Activated CD8-positive, alpha-beta T cell treated with anti-CD3 and anti-CD28 coated beads, Interleukin-2, amount 10 ng/mL, durations not matched to agents 7 days and 5 days (primary cell): ENCODE measurements at places on chromosomes 5 and 9.

DNA sequence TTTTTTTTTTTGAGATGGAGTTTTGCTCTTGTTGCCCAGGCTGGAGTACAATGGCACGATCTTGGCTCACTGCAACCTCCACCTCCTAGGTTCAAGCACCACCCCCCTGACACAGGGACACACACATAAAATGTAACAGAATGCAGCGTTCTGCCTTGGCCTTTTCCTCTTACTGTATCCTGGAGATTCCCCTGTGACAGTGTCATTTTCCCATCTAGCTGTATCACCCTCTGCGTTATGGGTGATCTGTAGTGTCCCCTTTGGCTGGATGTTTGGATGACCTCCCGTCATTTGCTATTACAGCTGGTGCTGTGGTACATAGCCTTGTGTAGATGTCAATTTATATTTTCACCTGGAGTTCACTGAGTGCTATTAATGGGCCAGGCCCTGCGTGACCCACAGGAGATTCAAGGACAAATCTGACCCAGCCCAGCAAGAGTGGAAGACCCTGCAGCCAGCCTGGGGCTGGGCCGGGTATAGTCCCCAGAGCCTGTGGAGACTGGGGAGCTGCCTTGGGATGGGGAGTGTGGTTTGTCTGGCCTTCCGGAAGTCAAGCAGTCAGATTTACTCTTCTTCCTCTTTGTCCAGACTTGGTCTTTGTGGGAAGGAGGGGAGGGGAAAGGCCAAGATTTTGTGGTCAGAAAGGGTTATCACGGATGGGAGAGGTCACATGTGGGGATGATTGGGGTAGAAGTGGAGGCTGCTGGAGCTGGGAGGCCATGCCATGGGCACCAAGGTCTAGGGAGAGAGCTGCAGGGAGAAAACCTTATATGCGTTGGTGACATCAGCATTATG, 43.6 kb downstream of the ERGIC1 start:
- peaks cover 18% of the 10 kb centered on the region for H3K4me1 ChIP-seq
- H3K36me3 ChIP-seq: peaks cover 2% of the 10 kb centered on the region
- H3K27me3 ChIP-seq: no peaks in the 10 kb centered on the region

DNA sequence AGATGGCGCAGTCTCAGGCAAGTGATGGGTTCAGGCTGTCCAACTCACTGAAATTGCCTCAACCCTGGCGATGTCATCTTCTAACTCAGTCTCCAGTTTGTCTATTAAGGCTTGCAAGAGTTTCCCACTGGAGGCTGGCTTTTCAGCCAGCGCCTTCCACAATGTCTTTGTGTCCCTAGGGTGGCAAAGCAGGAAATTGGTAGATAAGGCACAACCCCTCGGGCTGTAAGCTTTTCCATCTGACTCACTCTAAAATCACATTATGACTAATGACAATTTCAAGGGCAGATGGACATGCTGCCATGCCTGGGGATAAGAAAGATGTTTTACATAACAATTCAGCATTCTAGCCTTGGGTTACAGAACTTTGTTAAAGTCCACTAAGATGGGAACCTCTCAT, 61.9 kb downstream of the MROH2B start:
- H3K36me3 ChIP-seq: no peaks in the 10 kb centered on the region
- H3K4me1 ChIP-seq: no peaks in the 10 kb centered on the region
- no peak for DNase-seq
- H3K4me3 ChIP-seq: no peak overlapping the region
- H3K27ac ChIP-seq: no peak overlapping the region
- H3K27me3 ChIP-seq: no peaks in the 10 kb centered on the region

DNA sequence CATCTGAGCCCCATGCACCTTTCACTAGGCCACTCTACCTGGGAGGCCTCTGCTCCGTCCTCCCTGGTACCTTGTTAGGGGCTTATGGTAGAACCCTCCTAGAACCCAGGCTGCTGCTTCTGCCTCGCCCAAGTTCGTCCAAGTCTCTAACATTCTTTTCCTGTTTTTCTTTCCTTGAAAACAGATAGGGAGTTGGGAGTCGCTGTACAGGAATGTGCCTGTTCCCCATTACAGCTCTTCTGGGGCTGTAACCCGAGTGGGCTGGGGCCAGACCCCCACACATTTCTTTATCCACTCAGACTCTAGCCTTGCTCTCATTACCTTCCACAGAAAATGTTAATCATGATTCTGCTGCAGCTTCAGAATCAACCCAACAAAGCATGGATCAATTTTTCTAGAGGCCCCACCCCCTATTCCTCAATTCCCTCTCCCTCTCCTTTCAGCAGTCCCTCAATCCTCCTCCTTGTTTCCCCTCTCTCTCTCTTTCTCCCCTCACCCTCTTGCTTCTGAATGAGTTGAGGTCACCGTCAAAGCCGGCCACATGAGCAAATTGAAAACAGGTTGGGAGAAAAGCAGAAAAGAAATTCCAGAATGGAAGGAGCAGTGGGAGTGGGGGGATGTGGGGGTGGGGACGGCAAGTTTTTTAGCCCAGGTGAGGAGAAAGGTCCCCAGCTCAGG, 193.8 kb upstream of the TRIM32 start:
- H3K36me3 ChIP-seq: no peaks in the 10 kb centered on the region
- no peaks in the 10 kb centered on the region for H3K4me1 ChIP-seq
- H3K4me3 ChIP-seq: no peak overlapping the region
- H3K27me3 ChIP-seq: no peaks in the 10 kb centered on the region
- no peak for DNase-seq

- no peak overlapping the region for H3K27ac ChIP-seq
- H3K27me3 ChIP-seq: no peaks in the 10 kb centered on the region
- H3K36me3 ChIP-seq: peaks cover 20% of the 10 kb centered on the region
- DNase-seq: no peak
These were observed 102.0 kb downstream of the MVB12B start for GRCh38 chr9:126428534-126429175.

GRCh38 chr9:77018058-77018968, 1.1 kb upstream of the FOXB2 start:
- peaks cover 89% of the 10 kb centered on the region for H3K27me3 ChIP-seq
- H3K4me3 ChIP-seq: peak overlapping the region; percentile 29
- DNase-seq: no peak
- H3K4me1 ChIP-seq: peaks cover 16% of the 10 kb centered on the region

DNA sequence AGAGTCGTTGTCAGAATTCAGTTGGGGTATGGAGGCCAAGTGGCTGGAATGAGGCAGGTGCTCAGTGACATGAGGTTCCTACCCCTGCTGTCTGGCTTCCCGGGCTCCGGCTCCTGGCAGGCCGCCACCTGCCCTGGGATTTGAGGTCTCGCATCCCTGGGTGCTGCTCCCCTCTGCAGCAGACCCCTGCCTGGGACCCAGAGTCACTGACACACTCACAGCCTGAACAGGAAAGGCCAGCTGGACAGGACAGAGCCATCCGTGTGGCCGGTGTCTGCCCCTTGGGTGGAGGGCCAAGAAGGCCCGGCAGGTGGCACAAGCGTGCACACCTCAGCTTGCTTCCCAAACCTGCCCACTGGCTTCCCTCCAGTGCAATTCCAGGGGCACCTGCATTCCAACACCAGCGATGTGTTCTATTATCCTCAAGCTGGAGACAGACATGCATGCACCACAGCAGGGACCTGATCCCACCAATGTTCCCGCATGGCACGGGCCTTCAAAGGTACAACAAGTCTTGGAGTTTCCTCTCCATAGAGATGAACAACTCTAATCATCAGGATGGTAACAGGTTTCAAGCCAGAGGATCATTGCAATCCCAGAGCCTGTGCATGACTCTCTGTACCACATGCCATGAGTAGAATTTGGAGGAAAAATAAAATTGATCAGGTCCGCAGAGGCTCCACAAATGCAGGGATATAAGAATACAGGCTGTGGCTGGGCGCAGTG, 45.6 kb upstream of the RNF130 start:
- H3K27ac ChIP-seq: no peak overlapping the region
- no peaks in the 10 kb centered on the region for H3K4me1 ChIP-seq
- no peaks in the 10 kb centered on the region for H3K27me3 ChIP-seq
- H3K36me3 ChIP-seq: no peaks in the 10 kb centered on the region

GRCh38 chr9:20379804-20380225, 242.5 kb downstream of the MLLT3 start:
- no peak overlapping the region for H3K4me3 ChIP-seq
- H3K4me1 ChIP-seq: peaks cover 42% of the 10 kb centered on the region
- no peak for DNase-seq
- no peak overlapping the region for H3K27ac ChIP-seq
- peaks cover 55% of the 10 kb centered on the region for H3K36me3 ChIP-seq

DNA sequence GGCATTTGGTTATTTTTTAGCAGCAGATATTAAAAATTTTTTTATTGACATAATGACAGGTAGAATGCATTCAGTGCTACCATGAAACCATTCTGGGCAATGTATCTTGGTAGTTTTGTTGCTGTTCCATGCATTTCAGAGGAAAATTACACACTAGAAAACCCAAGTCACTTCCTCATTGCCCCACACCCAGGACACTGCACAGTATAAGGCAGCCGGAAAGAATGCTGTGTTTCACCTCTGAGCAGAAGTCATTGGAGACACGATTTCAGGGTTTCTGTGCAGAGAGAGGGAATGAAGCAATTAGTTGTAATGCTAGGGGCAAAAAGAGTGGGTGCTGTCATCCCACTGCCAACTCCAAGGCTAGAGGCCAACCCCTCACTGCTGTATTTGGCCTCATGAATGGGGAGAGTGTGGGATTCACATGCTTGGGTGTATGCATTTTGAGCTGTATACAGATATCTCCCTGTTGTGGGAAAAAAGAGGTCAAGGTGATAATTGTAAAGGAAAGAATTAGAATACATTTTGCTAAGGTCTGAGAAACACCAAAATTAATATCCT, 290.5 kb downstream of the BNC2 start:
- H3K27ac ChIP-seq: no peak overlapping the region
- no peak overlapping the region for H3K4me3 ChIP-seq
- no peaks in the 10 kb centered on the region for H3K27me3 ChIP-seq
- H3K4me1 ChIP-seq: no peaks in the 10 kb centered on the region

GRCh38 chr5:172642486-172642885, 1.4 kb downstream of the NEURL1B start:
- no peaks in the 10 kb centered on the region for H3K36me3 ChIP-seq
- no peak overlapping the region for H3K27ac ChIP-seq
- no peak for DNase-seq
- H3K4me1 ChIP-seq: peaks cover 8% of the 10 kb centered on the region
- peak overlapping the region; percentile 62 for H3K4me3 ChIP-seq

DNA sequence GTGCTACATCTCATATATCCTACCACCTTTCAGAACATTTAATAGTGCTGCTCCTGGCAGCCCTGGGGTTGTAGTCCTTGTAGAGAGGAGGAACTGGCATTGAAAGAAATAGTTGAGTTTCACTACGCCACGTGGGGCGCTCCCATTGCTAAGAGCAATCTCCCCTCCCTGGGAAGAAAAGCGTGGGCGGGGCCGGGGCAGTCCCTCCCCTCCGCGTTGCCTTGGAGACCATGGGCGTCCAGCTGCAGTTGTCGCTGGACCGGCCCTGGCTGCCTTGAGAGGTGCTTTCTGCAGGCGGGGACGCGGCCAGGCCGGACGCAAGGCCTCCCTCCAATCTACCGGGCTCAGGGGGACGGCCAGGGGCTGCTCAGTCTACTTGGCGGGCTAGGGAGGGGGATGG, 368 bp upstream of the CCDC180 start:
- H3K4me1 ChIP-seq: no peaks in the 10 kb centered on the region
- no peak overlapping the region for H3K27ac ChIP-seq
- peak; percentile 20 for DNase-seq
- peaks cover under 1% of the 10 kb centered on the region for H3K36me3 ChIP-seq

GRCh38 chr5:157085930-157086329, 22.9 kb downstream of the HAVCR2 start:
- H3K27me3 ChIP-seq: no peaks in the 10 kb centered on the region
- no peak for DNase-seq
- peaks cover 81% of the 10 kb centered on the region for H3K36me3 ChIP-seq
- H3K27ac ChIP-seq: no peak overlapping the region
- no peak overlapping the region for H3K4me3 ChIP-seq

DNA sequence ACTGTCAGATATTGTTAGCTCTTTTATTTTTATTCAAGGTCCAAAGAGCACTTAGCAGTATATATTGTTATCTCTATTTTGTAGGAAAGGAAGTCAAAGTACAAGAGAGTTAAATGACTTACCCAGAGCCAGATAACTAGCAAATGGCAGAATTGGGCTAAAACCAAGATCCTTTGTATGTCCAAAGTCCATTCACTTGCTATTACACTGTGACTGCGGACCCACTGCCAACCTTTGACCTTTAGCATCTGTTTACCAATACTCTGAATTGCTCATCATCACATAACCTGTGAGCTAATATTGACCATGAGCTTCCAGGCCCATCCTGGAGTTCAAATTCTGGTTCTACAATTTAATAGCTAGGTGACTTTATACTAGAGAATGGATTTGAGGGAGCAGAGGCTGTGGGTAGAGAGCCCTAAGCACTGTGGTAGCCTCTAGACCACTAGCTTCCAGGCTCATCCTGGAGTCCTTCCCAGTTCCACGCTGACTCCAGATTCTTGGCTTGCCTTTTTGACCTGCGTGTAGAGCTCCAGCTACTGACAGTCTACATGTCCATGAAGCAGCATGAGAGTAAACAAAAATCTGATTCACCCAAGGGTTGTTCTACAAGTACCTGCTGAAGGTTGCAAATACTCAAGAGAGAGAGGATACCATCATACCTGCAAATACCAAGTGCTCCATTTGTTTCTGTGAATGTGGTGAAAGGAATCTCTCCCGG, 424.0 kb downstream of the SH3GL2 start:
- no peak overlapping the region for H3K4me3 ChIP-seq
- no peaks in the 10 kb centered on the region for H3K4me1 ChIP-seq
- no peak overlapping the region for H3K27ac ChIP-seq
- H3K36me3 ChIP-seq: no peaks in the 10 kb centered on the region
- no peak for DNase-seq

GRCh38 chr9:132937463-132937901, 6.9 kb downstream of the TSC1 start:
- no peak overlapping the region for H3K4me3 ChIP-seq
- peaks cover 3% of the 10 kb centered on the region for H3K36me3 ChIP-seq
- DNase-seq: no peak
- H3K4me1 ChIP-seq: peaks cover 5% of the 10 kb centered on the region
- H3K27ac ChIP-seq: no peak overlapping the region
- no peaks in the 10 kb centered on the region for H3K27me3 ChIP-seq

- no peak overlapping the region for H3K27ac ChIP-seq
- H3K4me3 ChIP-seq: no peak overlapping the region
- H3K36me3 ChIP-seq: no peaks in the 10 kb centered on the region
- H3K4me1 ChIP-seq: no peaks in the 10 kb centered on the region
These were observed 171.2 kb upstream of the KIF2A start for GRCh38 chr5:62134811-62135210.

DNA sequence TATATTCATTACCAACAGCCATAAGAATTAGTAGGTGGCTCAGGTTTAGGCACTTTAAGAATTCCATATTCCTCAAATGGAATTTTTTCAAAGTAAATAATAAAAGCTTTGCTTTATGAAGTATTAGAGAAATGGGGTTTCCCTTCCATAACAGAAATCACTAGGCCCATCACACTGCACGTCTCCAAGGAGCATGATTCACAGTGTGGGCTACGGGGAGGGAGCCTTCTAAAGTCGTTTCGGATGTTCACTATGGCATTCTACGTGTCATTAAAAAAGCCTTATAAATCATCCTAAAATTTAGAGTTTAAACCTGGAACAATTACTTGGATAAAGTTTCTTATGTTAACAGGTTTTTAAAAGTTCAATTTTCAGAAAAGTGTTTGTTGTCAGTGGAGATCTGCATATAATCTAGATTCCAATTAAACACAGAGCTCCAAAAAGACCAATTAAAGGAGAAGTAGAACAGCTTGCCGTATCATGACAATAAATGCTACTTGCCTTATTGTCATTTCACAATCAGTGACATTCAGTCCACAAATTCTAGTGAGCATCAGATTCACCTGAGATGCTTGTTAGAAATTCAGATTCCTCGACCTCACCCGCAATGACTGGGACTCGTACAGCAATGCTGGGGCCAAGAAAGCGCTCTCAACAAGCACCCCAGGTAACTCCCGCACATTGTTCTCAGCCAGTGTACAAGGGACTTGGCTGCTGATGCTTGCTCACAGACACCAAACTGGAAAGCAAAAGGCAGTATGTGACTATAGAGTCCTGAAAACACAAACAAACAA, 115.7 kb downstream of the NFIB start:
- H3K36me3 ChIP-seq: no peaks in the 10 kb centered on the region
- no peaks in the 10 kb centered on the region for H3K4me1 ChIP-seq
- no peak overlapping the region for H3K27ac ChIP-seq
- no peaks in the 10 kb centered on the region for H3K27me3 ChIP-seq
